ENCODE measurements at places on chromosomes 6 and 20.
A peak's percentile ranks its signal among the peaks of the same experiment; 100 is the strongest.

DNA sequence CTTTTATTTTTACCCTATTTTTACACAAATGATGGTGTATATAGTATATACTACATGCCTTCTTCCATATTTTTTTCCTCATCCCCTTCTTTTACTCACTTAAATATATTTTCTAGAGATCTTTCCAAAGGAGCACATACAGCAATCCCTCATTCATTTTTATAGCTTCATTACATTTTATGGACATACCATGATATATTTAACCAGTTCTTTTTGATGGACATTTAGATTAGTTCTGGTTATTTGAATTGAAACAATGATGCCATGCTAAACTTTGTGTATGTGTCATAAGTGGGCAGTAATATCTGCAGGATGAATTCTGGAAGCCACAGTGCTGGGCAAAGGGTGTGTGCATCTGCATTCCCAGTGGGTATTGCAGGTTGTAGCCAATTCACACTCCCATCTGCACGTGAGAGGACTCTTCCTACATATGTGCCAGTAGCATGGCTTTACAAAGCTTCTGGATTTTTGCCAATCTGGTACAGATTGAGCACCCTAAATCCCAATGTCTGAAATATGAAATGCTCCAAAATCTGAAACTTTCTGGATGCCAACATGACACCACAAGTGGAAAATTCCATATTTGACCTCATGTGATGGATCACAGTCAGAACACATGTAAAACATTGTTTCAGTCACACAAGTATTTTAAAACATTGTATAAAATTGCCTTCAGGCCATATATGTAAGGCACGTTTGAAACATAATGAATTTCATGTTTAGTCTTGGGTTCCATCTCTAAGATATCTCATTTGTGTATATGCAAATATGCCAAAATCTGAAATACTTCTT, 127.2 kb downstream of the ARID1B start:
- DNase-seq, result no peak

GRCh38 chr6:139371421-139372203, 2.8 kb downstream of the CITED2 start:
- peak; percentile 24 for DNase-seq

DNA sequence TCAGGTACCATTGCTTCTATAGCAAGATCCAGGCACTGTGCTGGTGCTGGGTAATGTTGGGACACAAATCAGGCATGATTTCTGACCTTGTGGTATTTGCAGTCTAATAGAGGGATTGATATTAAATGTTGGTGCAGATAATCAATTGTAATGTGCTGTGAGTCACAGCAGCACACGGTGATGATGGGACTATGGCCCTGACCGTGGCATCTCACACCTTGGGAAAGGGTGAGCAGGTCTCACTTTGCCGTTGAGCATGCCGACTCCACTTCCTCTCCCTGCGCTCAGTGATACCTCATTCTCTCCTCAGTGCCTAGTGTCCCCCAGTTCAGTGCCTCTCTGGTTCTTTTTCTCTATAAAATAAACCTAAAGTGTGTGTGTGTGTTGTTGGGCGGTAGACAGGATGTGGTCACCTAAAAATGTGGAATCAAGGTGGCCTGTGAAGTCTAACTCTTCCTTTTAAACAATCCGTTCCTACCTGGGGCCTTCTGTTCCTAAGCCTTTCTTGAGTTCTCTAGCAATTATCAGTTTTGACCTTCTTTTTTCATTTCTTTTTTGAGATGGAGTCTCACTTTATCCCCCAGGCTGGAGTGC, 188.5 kb downstream of the REV3L start:
- DNase-seq, result no peak

DNA sequence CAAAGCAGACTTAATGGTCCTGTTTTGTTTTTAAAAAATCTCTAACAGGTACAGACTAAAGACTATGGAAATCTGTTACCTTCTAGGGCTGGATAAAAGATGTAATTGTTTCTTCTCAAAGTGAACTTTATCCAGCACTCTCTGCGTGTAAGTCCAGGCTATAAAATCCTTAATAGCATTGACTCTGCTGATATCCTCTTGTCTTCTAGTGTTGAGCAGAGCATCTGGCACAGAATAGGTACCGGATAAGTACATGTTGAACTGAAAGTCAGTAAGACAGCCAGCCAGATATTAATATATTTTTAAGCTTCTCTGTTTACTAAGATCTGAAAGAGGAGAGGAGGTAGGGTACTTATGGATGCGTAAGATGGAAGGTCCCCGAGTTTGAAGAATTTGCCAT, 262.3 kb downstream of the TBC1D7 start:
- DNase-seq, result no peak

DNA sequence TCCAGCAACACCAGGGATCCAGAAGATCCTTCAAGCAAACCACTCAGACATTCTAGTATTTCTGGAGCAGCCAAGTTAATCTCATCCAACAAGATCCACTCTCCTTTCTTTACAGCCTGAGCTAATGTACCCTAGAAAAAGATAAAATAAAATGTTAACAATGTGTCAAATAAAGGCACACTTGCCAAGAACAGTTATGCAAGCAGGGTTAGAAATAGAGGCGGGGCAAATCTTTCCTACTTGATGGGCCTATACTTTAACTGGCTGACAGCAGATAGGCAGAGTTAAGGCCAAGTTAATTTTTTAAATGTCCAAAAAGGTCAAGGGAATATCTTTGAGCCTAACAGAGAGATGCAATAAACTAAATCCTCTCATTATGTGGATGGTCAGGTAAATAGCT, 60.8 kb downstream of the MDN1 start:
- DNase-seq, result no peak

DNA sequence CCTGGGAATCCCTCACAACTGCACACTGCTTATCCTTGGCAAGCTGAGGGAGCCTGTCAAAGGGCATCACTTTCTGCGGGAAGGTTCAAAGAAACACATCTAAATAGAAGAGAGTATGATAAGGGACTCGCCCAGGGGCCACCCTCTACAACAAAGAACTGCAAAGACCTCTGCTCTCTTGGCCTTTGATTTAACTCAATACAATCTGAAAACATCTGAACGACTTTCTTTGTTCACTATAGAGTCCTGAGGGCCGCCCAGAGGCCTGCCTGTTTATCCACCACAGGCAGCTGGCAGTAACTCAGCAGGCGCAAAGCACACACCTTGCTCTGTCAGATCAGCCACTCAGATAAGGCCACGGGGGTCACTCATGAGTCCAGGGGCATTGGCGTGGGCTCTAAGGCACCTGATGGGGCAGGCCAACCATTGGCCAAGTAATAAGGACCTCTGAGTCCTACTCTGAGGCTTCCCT, 139.3 kb downstream of the UNC5CL start:
- DNase-seq, result no peak

DNA sequence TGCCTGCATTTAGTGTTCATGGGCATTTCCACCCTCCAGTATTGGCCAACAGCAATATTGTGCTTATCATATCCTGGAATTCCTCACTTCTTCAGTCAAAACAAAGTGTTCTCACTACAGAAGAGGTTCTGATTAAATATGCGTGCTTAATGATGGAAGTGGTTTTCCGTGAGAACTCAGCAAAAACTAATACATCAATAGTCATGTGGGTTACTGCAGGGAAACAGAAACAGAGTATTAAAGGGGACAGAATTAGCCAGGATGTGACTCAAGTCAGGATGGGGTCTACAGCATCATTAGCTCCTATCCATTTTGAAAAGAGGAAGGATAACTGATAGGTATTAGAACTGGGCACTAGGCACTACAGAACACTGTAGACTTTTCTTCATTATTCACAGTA, 384.6 kb downstream of the CDKAL1 start:
- DNase-seq, result no peak

DNA sequence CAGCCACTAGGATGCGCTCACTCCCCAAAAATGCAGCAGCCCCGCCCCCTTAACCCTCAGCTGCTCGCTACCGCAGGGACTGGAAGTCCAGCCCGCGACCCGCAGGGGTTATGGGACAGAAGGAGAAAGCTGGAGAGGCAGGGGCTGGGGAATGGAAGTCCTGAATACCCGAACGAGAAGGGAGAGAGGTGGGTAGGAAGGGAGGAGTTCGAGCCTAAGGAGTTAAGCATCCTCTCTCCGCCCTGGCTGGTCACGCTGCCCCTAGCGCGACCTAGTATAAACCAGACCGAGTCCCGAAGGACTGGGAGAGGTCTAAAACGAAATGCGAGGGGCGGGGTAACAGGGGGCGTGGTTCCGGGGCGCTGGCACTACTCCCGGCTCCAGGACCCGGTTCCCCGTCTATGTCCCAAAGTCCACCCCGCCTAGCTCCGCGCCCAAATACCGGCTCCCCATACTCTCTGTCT, 448 bp upstream of the DDAH2 start:
- DNase-seq, result peak; percentile 92

GRCh38 chr6:44854712-44855443, 467.4 kb downstream of the CDC5L start:
- DNase-seq, result no peak

- DNase-seq, result no peak
Measured at GRCh38 chr6:129209355-129209754, 326.4 kb downstream of the LAMA2 start.

DNA sequence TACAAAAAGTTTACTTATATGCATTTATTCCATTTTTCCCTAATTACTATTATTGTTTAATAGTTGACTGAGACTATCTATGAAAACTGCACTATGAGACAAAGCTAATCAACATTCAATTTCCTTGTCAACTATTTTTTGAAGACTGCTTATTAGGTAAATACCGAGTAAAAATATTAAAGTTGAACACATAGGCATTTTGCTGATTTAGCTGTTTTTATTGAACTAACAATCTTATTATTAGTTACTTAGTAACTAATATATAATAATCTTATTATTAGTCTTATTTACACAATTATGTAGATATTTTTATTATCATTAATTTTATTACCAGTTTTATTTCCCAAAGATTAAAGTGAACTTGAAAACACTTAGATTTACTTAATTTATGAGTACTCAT, 728.8 kb downstream of the TENT5A start:
- DNase-seq, result no peak

GRCh38 chr6:147117580-147117979, 86.6 kb upstream of the STXBP5 start:
- DNase-seq, result no peak

- no peak for DNase-seq
Measured at GRCh38 chr6:113178349-113178748, 678.8 kb upstream of the MARCKS start.

DNA sequence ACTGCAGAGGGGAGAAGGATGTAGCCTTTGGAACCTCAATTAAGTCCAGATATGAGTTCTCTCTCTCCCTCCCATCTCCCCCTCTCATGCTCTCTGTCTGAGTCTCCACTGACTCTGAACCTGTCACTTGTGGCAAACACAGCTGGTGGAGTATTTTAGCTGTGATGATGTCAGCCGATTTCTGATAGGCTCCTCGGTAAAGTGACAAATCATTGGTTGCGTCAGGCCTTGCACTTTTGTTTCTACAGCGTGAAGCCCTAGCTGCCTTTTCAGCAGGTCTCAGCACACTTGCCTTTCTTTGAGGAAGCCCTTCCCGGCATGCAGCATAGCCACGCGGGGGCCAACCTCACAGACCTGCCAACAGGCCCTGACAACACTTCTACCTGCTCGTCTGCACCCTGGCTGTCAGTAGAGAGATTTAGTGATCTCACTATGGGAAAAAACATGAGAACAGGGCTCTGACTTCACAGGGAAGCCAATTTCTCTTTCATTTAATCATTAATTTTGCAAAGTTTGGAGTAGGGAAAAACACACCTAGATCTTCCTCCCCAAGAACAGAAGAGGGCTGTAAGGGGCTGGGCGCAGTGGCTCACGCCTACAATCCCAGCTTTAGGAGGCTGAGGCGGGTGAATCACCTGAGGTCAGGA, 84.4 kb downstream of the GMPR start:
- no peak for DNase-seq

DNA sequence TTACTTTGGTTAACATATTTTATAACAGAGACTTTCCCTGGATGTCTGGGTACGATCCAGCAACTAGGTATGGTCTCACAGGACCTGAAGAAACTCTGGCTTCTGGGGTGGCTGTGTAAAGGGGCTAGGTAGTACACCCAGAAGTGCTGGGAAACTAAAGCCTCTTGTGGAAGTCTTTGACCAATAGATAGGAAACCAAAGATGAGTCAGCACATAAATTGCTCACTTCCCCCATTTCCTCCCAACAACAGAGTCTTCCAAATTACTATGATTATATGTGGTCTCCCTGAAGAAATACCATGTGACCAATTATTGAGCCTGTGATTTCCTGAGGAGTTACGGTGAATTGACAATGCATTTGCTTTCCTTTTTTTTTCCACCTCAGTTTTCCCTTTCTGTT, 26.8 kb upstream of the TBX18 start:
- no peak for DNase-seq

- peak; percentile 70 for DNase-seq
Measured at GRCh38 chr20:43749734-43750294, 23.0 kb upstream of the GTSF1L start.

- peak; percentile 85 for DNase-seq
Measured at GRCh38 chr20:47663354-47664067, 121.8 kb downstream of the SULF2 start.

GRCh38 chr6:151493804-151494234, at the start of gene CCDC170:
Gene CCDC170, plus strand, starts transcription at chr6:151494017. Its CDS starts 112 bp downstream, at chr6:151494129.
- peak; percentile 38 for DNase-seq
